ENCODE measurements at places on chromosomes 4 and X. TPM values are rescaled to one million over a fixed set of nuclear protein-coding genes. Genes with fewer than 3 reads are reported as not detected.

Gene CPE
- total RNA-seq: 159 TPM

Gene FGFRL1
- 59.0 TPM for total RNA-seq

Gene TBC1D9
- 13.3 TPM for total RNA-seq

Gene KLKB1
- total RNA-seq: not detected

Gene MAP7D3
- 13.9 TPM for total RNA-seq

Gene SCML2
- 2.6 TPM for total RNA-seq

Gene SMIM31
- total RNA-seq: not detected

Gene HMGB3
- 7.9 TPM for total RNA-seq

Gene NALF2
- total RNA-seq: 2.8 TPM

Gene MAGEB1
- not detected for total RNA-seq

Gene MAGED4
- 3.8 TPM for total RNA-seq

Gene NPY5R
- 0.54 TPM for total RNA-seq

Gene FHIP1A
- total RNA-seq: 72.9 TPM

Gene GPR119
- not detected for total RNA-seq

Gene FAAH2
- total RNA-seq: 7.4 TPM

Gene GNRHR
- total RNA-seq: not detected

Gene RBM46
- 0.27 TPM for total RNA-seq

Gene PDCL2
- total RNA-seq: not detected

Gene EXOSC9
- 21.0 TPM for total RNA-seq

Gene NLGN4X
- 3.2 TPM for total RNA-seq

Gene SH2D1A
- 1.7 TPM for total RNA-seq

Gene PNMA3
- total RNA-seq: 1.3 TPM

Gene PHEX
- 6.6 TPM for total RNA-seq

Gene DGAT2L6
- not detected for total RNA-seq

Gene LDB2
- total RNA-seq: 50.4 TPM

Gene ABCG2
- 3.9 TPM for total RNA-seq

Gene KCNE5
- not detected for total RNA-seq

Gene EDNRA
- total RNA-seq: 5.9 TPM

Gene TMEM164
- total RNA-seq: 30.6 TPM

Gene RHOXF1
- total RNA-seq: not detected

Gene KLF8
- 9.0 TPM for total RNA-seq

Gene FRMD7
- total RNA-seq: not detected

Gene NHSL2
- 7.8 TPM for total RNA-seq

Gene ERCC6L
- total RNA-seq: 0.13 TPM

Gene FREM3
- not detected for total RNA-seq

Gene KLB
- 0.20 TPM for total RNA-seq

Gene ZNF518B
- total RNA-seq: 23.5 TPM

Gene VCX3A
- not detected for total RNA-seq

Gene RIBC1
- total RNA-seq: 3.0 TPM

Gene CXorf49
- total RNA-seq: not detected

Gene PABPC4L
- 2.5 TPM for total RNA-seq

Gene FGFR3
- 0.81 TPM for total RNA-seq

Gene MGARP
- total RNA-seq: 0.71 TPM

Gene RTL3
- 0.54 TPM for total RNA-seq

Gene FMR1NB
- total RNA-seq: not detected

Gene FGF13
- 9.2 TPM for total RNA-seq

Gene AFF2
- total RNA-seq: 3.8 TPM

Gene FABP2
- not detected for total RNA-seq

Gene STS
- total RNA-seq: 7.2 TPM

Gene NMU
- 9.0 TPM for total RNA-seq

Gene KCTD8
- 16.8 TPM for total RNA-seq
